IMR-90 (cell line): ENCODE measurements at places on chromosomes 7 and 10. TPM values are rescaled to one million over a fixed set of nuclear protein-coding genes. Genes with fewer than 3 reads are reported as not detected.

GRCh38 chr10:60377042-60377352, 12.7 kb downstream of the ANK3 start:
- DNase-seq, result no peak

Gene STAG3
- total RNA-seq, result 0.28 and 0.36 TPM in 2 replicates

GRCh38 chr10:71715026-71715425, 4.6 kb downstream of the C10orf105 start:
- DNase-seq, result no peak

DNA sequence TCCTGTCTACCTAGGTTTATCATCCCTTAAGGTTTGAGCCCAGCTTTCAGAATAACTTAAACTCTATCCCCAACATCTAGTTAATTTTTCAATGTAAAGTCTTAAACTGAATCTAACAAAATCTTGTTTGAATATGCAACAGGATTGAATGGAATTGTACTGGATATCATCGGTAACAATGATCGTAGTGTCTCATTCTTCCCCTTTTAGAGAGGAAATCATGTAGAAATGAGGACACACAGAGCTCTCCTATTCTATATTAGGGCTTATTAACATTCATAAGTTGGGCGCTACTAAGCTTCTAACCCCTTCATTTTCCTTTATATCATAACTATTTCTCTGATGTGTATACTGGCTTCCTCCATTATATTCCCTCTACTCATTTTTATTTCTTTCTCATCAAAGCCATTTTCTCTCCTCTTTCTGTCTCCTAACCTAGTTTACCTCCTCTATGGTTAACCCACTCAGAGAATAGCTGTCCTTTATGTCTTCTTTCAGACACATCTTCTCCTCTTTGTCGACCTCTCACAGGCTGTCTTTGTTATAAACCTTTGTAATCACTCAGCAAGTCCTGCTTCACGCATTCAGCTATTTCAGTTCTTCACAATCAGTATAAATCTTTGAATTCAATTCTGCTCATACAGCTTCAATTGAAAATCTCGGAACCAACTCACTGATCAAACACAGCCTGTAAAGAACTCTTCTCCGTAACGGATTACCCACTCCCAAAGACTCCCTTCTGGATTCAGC, 1019.0 kb upstream of the C7orf33 start:
- DNase-seq, result no peak

Gene SPDYE2
- total RNA-seq, result not detected in 2 replicates

- peak; percentile 51 for DNase-seq
Observed at GRCh38 chr7:41472427-41473125, 230.3 kb downstream of the INHBA start.

Gene C10orf62
- not detected in 2 replicates for total RNA-seq

Gene CC2D2B
- total RNA-seq, result not detected in 2 replicates

Gene GRID2IP
- not detected in 2 replicates for total RNA-seq

DNA sequence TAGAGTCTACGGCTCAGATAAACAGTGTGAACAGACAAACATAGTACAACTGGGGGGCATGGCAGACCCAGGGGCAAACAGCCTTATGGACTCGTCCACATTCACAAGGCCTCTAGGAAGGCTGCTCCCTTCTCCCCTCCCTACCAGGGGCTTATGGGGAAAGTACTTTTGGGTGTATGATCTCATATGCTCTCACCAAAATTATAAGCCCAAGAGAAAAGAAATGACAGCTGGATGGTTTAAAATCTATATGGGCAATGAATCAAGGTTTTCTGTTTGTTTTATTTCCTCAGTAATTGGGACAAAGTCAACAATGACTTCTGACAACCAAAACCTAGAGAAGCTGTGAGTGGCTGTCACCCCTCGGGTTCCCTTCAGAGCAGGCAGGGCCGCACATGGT, 144.4 kb downstream of the PKD1L1 start:
- no peak for DNase-seq

DNA sequence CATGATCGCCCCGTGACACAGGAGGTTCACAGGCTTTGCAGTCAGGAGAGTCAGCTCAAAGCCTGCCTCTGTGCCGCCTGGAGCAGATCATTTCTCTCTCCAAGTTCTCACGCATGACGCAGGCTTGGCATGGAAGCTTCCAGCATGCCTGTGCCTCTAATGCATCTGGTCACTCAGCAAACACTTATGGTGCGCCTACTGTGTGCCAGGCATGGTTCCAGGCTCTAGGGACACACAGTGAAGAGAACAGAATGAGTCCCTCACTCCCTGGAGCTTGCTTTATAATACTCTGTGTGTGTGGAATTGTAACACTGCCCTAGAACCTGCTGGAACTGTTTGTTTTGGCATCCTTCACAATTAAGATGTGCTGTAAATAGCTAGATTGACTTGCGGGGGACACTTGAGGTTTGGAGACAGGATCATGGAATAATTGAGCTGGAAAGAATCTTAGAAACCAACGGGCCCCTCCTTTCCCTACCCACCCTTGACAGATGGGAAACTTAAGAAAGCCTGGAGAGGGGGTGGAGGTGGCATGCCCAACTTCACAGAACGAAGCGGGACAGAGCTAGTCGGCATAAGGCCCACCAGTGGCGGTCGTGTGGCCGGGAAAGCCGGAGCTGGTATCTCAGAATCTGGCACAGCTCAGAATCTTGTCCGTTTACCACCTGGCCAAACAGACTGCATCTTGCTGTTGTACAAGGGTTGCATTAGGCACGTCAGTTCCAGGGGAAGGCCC, 4.6 kb upstream of the MYH16 start:
- DNase-seq, result no peak

GRCh38 chr10:77494756-77495541, 142.7 kb downstream of the KCNMA1 start:
- DNase-seq, result no peak

DNA sequence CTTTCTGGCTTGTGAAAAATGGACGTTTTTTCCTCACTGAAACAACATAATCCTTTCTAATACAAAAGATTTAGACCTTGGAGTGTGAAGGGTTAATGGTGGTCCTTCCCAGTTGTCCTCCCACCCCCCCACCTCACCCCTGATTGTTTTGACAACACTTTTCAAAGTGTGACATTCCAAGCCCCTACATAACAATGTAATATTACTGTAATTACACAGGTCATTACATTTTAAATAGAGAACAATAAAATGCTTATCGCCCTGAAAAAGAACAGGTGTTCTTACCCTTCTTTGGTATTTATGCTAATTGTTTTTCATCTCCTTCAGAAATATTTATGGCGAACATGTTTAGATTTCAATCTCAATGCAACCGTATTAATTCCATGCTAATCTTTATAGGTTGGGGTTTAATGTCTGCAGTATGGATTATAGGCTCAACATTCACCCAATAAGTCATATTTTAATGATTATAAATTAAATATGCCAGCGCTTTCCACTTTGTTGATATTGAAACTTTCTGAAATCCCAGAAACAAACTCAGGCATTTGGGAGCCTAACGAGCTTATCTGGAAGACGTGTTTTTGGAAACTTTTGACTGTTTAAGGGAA, 5.0 kb downstream of the TCF7L2 start:
- no peak for DNase-seq

Gene ADAM8
- under 0.01 and 0.28 TPM in 2 replicates for total RNA-seq

DNA sequence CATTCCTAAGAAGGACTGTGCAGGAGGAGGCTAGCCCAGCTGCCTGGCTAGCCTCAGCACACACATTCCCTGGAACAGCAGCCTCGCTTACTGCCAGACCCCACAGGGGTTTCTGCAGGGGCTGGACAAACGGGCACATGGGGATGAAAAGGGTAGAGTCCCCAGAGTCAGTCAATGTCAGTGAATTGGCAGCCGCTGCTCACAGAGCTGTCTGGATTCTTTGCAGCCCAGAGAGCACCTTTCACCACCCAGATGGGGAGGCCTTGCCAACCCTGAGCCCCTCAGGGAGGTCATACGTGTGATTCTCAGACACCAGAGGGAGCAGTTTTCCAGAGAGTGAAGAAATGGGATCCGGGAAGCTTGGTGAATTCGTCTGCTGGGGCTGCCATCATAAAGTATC, 143.3 kb downstream of the KCNMA1 start:
- DNase-seq, result peak; percentile 54

DNA sequence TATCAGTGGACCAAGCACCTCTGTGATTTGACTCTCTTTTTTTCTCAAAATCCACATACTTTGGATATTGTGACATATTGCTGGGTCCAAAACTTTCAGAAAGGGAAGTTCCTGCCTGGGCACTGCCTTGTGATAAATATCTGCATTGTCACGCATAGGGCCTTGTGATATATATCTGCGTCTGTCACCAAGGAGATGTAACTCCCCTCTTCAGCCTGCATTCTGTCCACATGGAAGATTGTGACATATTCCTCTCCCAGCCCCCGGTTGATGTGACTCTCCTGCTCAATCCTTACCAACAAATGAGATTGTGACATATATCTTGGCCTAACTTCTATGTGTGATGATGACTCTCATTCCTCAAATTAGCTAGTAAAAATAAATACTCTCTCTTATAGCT, 25.4 kb upstream of the ZNF107 start:
- no peak for DNase-seq

GRCh38 chr7:84102213-84102612, 92.4 kb downstream of the SEMA3A start:
- peak; percentile 24 for DNase-seq

- DNase-seq, result peak; percentile 50
Observed at GRCh38 chr10:5234106-5234860, 37.6 kb downstream of the AKR1C4 start.

GRCh38 chr7:66344166-66344565, 139.0 kb downstream of the TPST1 start:
- peak; percentile 71 for DNase-seq

Gene C10orf53
- not detected in 2 replicates for total RNA-seq

Gene LOXL4
- 17.5 and 20.8 TPM in 2 replicates for total RNA-seq

GRCh38 chr7:136698231-136698630, 170.2 kb upstream of the CHRM2 start:
- no peak for DNase-seq

DNA sequence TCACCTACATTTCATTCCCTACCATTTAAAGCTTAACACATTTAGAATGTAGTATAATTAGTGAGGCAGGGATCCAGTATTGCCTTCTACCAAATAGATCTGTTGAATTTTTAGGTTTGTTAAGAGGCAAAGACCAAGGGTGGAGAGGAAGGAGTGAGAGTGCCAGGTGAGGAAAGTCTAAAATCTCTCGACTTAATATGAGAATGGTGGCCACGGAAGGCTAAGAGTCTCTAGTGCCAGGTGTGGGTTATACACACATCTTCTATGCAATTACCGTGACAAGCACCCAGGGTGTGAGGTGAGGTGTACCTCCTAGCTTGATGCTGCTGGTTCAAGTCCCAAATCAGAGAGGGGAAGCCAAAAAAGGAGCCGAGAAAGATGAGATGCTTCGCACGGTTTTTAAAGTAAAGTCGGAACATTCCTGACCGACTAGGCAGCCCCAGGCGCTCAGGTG, 439 bp downstream of the IQUB start:
- no peak for DNase-seq

GRCh38 chr7:151381098-151381347, 28.8 kb downstream of the WDR86 start:
- no peak for DNase-seq

- DNase-seq, result no peak
Observed at GRCh38 chr7:157676001-157676400, 339.2 kb downstream of the DNAJB6 start.

DNA sequence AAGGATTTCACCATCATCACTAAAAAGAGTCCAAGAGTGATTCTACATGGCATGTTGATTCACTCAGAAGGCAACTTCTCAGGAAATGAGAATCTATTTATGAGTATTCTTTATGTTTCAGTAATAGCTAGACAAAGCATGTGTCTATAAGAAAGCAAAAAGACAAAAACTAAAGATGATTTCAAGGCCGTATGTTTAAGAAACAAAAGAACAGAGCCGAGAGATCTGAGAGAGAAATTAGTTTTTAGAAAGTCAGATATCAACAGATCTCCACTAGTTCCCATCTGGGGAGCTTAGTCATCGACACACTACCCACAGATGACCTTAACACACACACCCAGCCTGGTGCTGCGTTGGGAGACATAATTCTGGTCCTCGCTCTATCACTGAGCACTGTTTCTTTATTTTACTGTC, 21.0 kb downstream of the PIP4K2A start:
- peak; percentile 84 for DNase-seq

DNA sequence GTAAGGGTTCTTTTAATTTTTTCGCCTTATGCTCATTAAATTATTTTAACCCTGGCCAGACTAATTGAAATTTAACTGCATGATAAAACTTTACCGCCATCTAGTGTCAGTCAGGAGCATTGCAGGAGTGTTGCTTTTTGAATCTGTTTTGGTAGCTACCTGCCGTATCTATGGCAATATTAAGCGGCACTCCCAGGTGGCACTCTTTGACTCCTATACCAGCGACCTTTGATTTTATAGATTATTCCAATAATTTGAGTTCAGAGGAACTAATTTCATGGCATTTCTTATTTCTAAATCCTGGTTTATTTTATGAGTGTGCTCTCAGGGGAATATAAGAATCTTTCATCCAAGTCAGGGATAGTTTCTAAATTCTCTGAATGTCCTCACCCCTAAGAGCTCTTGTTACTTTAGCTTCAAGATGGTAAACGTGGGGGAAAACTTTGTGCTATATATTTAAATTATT, 198.9 kb downstream of the REEP3 start:
- DNase-seq, result peak; percentile 45

GRCh38 chr7:141880960-141881359, 35.2 kb upstream of the OR9A4 start:
- no peak for DNase-seq

Gene GIMAP2
- total RNA-seq, result under 0.01 TPM in 1 of 2 replicates, not detected in the other

- DNase-seq, result peak; percentile 39
Observed at GRCh38 chr10:101803511-101803910, 14.7 kb downstream of the OGA start.

DNA sequence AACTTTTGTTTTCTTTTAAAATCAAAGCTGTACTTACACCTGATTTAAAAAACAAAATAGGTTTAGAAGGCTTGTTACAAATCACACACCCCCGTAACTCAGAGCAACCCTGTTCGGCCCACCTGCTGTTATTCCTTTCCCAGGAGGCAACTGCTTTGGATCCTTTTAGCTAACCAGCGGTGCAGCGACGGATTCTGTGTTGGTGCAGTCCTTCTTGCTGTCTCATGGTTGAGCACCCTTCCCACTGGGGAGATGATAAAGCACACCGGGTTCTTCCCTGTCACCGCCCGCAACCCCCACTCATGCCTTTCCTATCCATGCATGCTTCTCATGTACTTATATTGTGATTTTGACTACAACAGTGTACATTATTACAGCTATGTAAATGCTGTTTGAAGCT, 24.8 kb upstream of the MKI67 start:
- DNase-seq, result no peak

Gene ZNF503
- 0.36 and 0.83 TPM in 2 replicates for total RNA-seq

- peak; percentile 89 for DNase-seq
Observed at GRCh38 chr7:151550656-151551286, 31.1 kb upstream of the RHEB start.

- DNase-seq, result no peak
Observed at GRCh38 chr7:11170863-11171568, 197.3 kb downstream of the PHF14 start.

Gene OPALIN
- not detected in 2 replicates for total RNA-seq

Gene TYSND1
- total RNA-seq, result 2.8 and 2.9 TPM in 2 replicates

Gene PLEKHA1
- total RNA-seq, result 7.2 and 12.5 TPM in 2 replicates
